ENCODE measurements at places on chromosomes 11 and 22.

- DNase-seq, result no peak
Observed at GRCh38 chr11:2742201-2742600, 42.4 kb upstream of the KCNQ1OT1 start.

GRCh38 chr22:45638834-45639746 lies 32.5 kb upstream of the ATXN10 start:
- DNase-seq, result peak; percentile 62

DNA sequence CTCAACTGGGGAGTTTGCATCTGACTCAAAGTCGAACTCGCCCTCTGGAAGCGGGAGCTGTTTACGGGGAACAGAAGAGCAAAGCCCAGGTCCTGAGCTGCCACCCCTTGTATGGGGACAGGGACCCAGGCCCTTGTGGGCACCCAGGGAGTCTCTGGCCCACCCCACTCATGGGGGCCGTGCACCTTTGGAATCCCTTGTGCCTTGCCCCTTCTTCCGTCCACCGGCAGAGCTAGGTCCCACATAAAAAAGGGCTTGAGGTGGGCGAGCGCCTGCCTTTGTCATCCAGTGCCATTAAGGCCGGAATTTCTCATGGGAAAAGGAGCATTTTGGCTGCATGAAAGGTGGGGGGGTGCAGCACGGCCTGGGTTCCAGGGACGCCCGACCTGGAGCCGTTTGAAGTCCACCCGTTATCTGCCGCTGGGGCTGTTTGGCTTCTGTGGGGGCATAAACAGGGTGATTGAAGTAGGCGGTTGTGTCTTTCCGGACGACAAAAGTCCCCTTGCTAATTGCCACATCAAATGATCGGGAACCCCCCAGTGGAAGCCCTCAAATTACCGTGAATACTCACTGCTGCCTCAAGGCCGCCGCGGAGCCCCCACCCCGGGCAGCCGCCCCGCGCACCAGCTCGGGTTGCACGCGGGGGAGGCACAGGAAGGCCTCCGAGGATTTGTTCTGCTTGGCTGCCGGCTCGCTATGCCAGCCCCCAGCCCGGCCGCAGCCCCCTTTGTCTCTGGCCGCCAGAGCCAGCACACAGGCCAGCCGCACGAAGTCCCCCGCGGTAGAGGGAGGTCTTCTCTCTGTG lies 49.0 kb upstream of the FGF3 start:
- no peak for DNase-seq

- DNase-seq, result no peak
Observed at GRCh38 chr11:69034123-69034867, 14.4 kb upstream of the TPCN2 start.

Measured in amniotic epithelial cell (primary cell).